ENCODE measurements at places on chromosomes 12 and 14. TPM values are rescaled to one million over a fixed set of nuclear protein-coding genes. Genes with fewer than 3 reads are reported as not detected.

The OAS1 gene
- 4.0 TPM for total RNA-seq

The ACVRL1 gene
- not detected for total RNA-seq

The SERPINA10 gene
- not detected for total RNA-seq

DNA sequence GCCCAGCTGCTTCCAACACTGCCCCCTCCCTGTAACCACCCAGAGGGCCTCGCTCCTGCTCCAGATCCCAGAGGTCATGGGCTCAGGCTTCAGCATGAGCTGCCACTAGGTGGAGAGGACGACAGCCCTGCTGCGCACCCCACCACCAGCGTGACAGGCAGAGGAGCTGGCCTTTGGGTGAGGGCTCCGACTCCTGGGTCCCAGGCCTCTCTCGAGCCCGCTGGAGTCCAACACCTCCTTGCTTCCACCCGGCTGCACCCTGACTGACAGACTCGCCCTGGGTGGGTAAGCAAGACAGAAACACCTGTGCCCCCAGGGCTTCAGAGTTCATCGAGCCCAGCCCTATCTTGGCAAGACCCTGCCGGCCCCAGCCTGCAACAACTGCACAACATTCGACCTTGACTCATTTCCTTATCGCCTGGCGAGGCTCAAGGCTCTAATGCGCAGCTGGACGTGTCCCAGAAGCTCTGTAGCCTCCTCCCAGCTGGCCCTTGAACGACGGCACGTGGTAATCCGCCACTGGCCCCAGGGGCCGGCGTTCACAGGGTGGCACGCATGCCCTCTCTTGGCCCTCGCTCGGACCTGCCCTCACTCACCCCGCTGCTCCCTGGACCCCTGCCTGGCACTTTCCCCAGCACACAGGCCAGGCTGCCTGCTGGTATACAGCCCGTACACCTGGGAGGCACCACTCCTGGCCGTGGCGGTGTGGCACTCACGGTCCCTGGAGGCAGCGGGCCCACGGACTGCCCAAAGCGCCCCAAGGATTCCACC, 28.0 kb downstream of the VPS37B start:
- no peak overlapping the region for H3K4me3 ChIP-seq
- H3K4me1 ChIP-seq: peaks cover 59% of the 10 kb centered on the region
- H3K36me3 ChIP-seq: peaks cover 12% of the 10 kb centered on the region
- no peak overlapping the region for H3K27ac ChIP-seq

DNA sequence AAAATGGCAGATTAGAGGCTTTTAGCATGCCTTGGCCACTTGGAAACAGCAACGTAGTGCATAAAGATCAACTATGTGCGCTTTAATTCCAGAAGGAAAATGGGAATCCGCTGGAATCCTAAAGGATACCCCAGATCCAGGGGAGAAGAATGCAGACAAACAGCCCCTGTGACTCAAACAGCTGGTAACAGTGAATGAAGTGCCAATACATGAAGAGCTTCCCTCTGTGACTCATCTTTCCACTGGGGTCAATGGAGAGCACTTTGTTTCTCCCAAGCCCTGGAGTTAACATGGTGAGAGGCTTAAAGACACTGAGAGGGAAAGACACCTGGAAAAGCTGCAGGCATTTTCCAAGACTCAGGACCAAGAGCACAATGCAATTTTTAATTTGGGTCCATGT, 263.1 kb downstream of the CEP128 start:
- DNase-seq: no peak
- H3K4me1 ChIP-seq: no peaks in the 10 kb centered on the region
- no peaks in the 10 kb centered on the region for H3K27me3 ChIP-seq
- H3K27ac ChIP-seq: no peak overlapping the region
- H3K36me3 ChIP-seq: peaks cover 33% of the 10 kb centered on the region

GRCh38 chr14:83646228-83646627, 1883.7 kb upstream of the FLRT2 start:
- H3K36me3 ChIP-seq: no peaks in the 10 kb centered on the region
- H3K4me3 ChIP-seq: no peak overlapping the region
- no peak for DNase-seq
- no peaks in the 10 kb centered on the region for H3K27me3 ChIP-seq
- no peaks in the 10 kb centered on the region for H3K4me1 ChIP-seq

- H3K27ac ChIP-seq: no peak overlapping the region
- DNase-seq: no peak
- H3K4me1 ChIP-seq: no peaks in the 10 kb centered on the region
- peaks cover 67% of the 10 kb centered on the region for H3K36me3 ChIP-seq
Measured at GRCh38 chr12:94329366-94329765, 130.3 kb downstream of the CEP83 start.

GRCh38 chr12:89621521-89621920, 87.1 kb downstream of the ATP2B1 start:
- H3K27me3 ChIP-seq: no peaks in the 10 kb centered on the region
- H3K36me3 ChIP-seq: peaks cover 8% of the 10 kb centered on the region
- no peak overlapping the region for H3K4me3 ChIP-seq
- DNase-seq: no peak
- H3K27ac ChIP-seq: no peak overlapping the region
